ENCODE measurements at places on chromosomes 16 and 17. TPM values are rescaled to one million over a fixed set of nuclear protein-coding genes. Genes with fewer than 3 reads are reported as not detected.

CCL2 gene
- total RNA-seq: 184 TPM

AANAT gene
- not detected for total RNA-seq

OR1A1 gene
- not detected for total RNA-seq

PMFBP1 gene
- 0.93 TPM for total RNA-seq

NPIPB6 gene
- total RNA-seq: not detected

CLDN6 gene
- not detected for total RNA-seq

SSTR5 gene
- total RNA-seq: not detected

PTX4 gene
- 0.20 TPM for total RNA-seq

OTOA gene
- not detected for total RNA-seq

USP43 gene
- total RNA-seq: 0.10 TPM

PSMC5 gene
- 89.9 TPM for total RNA-seq

TBC1D3B gene
- total RNA-seq: 3.2 TPM

TSNAXIP1 gene
- total RNA-seq: 0.20 TPM

ADGRG1 gene
- 415 TPM for total RNA-seq

KRT20 gene
- total RNA-seq: not detected

PERCC1 gene
- total RNA-seq: not detected

CTRL gene
- 0.84 TPM for total RNA-seq

CXCL16 gene
- 11.9 TPM for total RNA-seq

NLE1 gene
- total RNA-seq: 22.4 TPM

CRK gene
- total RNA-seq: 86.4 TPM

KRTAP9-4 gene
- not detected for total RNA-seq

FBXO39 gene
- total RNA-seq: not detected

Data from mammary microvascular endothelial cell (primary cell).